DMS 273 treated with DMSO at 0.1 percent for 48 hours (cell line): ENCODE measurements at places on chromosomes 7 and 10.

DNA sequence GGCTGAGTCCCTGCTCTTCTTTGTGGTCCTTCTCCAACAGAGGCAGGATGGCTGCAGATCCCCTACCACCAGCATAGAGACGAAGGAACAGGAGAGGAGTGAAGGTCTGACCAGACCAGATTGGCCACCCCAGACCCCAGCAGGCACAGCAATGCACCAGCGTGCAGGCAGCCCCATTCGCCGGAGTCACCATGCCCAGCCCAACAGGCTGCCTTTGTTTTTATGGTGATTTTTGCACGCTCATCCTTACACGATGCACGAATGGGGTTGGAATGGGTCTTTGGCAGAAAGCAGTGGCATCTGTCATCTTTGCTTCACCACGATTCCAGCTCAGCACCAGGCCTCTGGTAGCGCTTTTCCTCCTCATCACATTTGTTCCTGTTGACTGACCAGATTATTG, 427.6 kb downstream of the INHBA start:
- DNase-seq: no peak

DNA sequence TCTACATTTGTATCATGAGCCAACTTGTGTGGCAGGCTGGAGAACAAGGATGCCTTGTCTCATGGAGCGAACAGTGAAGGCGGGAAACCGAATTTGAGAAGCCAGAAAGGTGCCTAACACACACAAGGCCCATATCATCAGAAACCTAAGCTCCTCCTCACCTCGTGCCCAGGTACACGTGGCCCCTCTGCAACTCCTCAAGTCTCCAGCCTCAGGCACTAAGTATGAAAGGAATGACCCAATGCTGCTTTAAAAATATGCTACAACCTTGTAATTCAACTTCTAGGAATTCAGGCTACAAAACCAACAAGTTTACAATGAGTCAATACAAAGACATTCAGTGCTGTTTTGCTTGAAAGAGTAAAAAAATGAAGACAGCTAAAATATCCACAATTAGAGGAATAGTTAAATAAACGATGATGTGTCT, 95.7 kb downstream of the CDK6 start:
- DNase-seq: no peak

DNA sequence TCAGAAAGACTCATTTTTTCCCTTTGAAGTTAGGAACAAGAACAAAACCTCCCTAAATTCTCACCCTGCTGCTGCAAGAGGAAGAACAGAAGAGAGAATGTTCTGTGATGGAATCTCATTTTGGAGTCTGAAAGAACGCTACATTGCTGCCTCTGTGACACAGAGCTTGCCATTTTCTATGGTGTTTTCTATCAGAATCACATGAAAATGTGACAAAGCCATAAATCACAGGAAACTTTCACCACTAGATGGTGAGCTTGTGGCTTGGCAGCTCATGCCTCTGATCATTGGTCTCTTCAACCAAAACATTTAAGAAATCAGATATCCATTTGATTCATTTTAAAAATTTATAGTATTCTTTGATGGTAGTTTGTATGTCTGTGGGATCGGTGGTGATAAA, 82.9 kb downstream of the CADPS2 start:
- DNase-seq: no peak

- DNase-seq: no peak
These were observed 6.0 kb upstream of the LIPA start for GRCh38 chr10:89257581-89257980.

DNA sequence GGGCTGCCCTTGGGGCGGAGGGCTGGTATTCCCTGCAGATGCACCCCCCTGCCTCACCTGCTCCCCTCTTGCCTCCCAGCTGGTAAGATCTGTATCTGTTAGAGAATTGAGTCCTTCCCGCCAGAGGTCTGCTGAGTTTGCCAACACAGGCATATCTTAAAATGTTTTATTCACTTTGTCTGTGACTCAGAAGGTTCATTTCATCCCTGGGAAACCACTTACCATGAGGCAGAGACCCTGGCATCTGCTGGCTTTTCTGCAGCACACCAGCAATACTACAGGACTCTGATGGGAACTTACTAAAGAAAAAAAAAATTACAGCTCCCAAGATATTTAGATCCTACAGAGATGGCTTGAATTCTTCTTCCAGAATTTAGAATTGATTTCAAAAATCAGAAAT, 131.3 kb downstream of the PLPP4 start:
- no peak for DNase-seq

DNA sequence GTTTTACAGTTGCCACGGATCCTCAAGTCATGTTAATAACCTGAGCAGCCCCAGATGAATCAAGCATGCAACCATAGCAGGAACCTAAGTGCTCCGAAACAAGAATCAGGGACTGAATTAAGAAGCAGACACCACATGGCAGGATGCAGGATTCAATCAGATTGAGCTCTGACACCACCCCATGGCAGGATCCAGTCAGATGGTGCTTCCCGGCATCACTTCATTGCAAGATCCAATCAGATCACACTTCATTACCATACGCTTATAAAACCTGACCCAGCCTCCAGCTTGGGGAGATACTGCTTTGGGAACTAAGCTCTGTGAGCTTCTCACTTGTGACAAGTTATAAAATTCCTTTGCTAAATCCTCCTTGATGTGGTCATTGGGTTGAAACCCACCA, 55.3 kb downstream of the ABCB4 start:
- DNase-seq: no peak

- no peak for DNase-seq
These were observed 15.6 kb downstream of the ZRANB1 start for GRCh38 chr10:124957404-124957947.

GRCh38 chr10:95847007-95847406, 60.8 kb upstream of the CC2D2B start:
- DNase-seq: no peak

- DNase-seq: no peak
These were observed 4.7 kb upstream of the HIP1 start for GRCh38 chr7:75743455-75743859.

GRCh38 chr7:34739651-34740300, 81.8 kb downstream of the NPSR1 start:
- DNase-seq: no peak

- DNase-seq: no peak
These were observed 78.1 kb upstream of the PHYHIPL start for GRCh38 chr10:59098387-59098786.

- no peak for DNase-seq
These were observed 87.3 kb upstream of the TRIL start for GRCh38 chr7:29045258-29046086.

- no peak for DNase-seq
These were observed 145.4 kb downstream of the NEURL1 start for GRCh38 chr10:103638948-103639347.

DNA sequence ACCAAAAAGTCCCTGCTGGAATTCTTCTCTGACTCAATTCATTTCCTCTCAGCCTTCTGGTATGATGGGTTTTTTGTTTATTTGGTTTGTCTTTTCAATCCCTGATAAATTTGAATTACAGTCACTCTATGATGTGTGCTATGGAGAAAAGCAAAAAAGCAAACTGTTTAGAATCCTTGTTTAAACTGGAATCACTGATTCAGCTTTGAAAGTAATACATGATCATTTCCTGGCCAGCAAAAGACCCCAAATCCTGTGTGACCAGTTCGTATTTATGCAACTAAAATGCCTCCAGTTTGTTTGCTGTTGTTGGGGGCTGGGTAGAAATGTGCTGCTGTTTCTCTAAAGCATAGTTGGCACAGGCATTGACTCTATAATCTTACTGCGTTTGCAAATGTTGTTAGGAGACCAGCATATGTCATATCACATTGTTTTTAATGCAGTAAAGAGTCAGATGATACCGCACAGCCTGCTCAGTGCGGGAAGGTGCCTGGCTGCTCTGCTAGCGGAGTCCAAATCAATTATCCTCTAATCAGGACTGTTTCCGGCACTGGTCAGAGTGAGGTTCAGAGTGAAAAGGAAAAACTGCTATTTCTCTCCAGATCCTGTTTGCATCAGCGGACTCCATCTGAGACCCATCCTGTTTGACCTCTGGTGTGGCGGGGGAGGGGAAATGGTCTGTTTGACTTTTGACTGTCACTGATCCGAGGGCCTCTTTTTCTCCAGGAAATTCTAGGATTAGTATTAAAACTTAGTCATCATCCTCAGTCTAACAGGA, 40.6 kb upstream of the ADD3 start:
- peak; percentile 43 for DNase-seq
